ENCODE measurements at places on chromosomes 1 and 21.

- no peak overlapping the region for H3K27ac ChIP-seq
- peaks cover 6% of the 10 kb centered on the region for H3K4me1 ChIP-seq
- H3K36me3 ChIP-seq = peaks cover 4% of the 10 kb centered on the region
- DNase-seq = no peak
- no peaks in the 10 kb centered on the region for H3K27me3 ChIP-seq
Observed at GRCh38 chr1:83931658-83932253, 67.2 kb downstream of the TTLL7 start.

DNA sequence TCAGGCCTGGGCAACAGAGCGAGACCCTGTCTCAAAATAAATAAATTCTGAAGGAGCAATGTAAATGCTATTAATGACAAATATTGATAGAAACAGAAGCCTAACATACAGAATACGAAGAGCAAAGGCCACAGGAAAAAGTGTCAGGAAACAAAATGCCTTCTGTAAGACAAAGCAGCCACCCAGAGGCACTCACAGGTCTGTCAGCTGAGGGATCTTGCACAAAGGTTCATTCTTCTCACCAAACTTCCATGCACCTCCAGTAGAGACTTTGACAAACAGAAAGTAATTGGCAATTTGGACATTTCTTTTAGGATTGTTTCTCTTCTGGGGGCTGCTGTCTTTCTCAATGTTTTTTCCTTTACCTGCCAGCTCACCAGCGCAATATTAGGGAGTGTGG lies 1.2 kb upstream of the ALDH9A1 start:
- DNase-seq = no peak
- no peak overlapping the region for H3K27ac ChIP-seq
- peaks cover 9% of the 10 kb centered on the region for H3K27me3 ChIP-seq

DNA sequence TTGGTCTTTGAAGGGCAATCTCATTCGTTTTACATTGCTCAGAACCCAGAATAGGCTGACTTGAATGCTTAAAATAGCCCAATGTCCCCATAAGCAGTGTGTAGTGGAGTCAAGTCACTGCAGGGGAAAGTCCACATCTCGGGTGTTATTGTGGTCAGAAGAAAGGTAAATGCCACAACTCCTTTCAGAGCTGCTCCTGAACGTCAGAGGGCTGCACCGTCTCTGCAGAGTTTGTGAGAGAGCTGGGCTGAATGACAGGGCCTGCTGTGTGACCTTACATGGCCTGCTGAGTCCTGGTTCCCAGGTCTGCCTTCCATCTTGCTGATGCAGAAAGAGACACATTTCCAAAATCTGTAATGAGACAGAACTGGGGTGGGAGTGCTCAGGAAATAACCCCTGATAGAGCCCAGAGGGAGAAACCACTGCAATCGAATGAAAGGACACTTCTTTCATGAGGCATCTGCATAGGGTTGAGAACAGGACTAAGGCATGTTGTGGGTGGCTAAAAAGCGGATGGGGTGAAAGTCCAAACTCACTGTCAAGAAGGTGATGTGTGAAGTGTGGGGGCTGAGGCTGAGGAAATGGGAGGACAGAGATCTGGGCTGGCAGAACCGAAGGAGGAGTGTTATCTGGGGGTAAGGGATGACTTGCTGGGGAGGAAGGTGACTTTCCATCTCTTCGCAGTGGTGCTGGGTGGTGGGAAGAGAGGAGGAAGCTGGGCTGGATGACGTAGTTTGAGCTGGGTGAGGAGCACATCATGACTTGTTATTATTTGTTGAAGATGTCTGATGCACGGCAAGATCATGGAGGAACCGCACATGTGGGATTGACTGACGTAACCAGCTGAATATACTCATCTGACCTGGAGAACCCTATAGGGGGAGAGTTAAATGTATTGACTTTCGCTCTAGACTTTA lies 33.7 kb downstream of the XCL2 start:
- H3K4me3 ChIP-seq = no peak overlapping the region
- no peaks in the 10 kb centered on the region for H3K36me3 ChIP-seq
- no peak for DNase-seq

- no peak for DNase-seq
- H3K27me3 ChIP-seq = peaks cover 3% of the 10 kb centered on the region
- peaks cover 1% of the 10 kb centered on the region for H3K4me1 ChIP-seq
- no peak overlapping the region for H3K4me3 ChIP-seq
Observed at GRCh38 chr1:162856260-162856659, 4.7 kb downstream of the CCDC190 start.

- H3K27me3 ChIP-seq = no peaks in the 10 kb centered on the region
- H3K4me1 ChIP-seq = no peaks in the 10 kb centered on the region
- no peak for DNase-seq
- H3K4me3 ChIP-seq = no peak overlapping the region
- H3K27ac ChIP-seq = no peak overlapping the region
- H3K36me3 ChIP-seq = peaks cover 4% of the 10 kb centered on the region
Observed at GRCh38 chr1:228268881-228269265, 61.0 kb downstream of the OBSCN start.

- no peak overlapping the region for H3K27ac ChIP-seq
- no peak overlapping the region for H3K4me3 ChIP-seq
- H3K27me3 ChIP-seq = no peaks in the 10 kb centered on the region
Observed at GRCh38 chr1:98706173-98706843, 44.8 kb downstream of the SNX7 start.

GRCh38 chr1:99676876-99677275 lies 31.0 kb downstream of the PALMD start:
- H3K36me3 ChIP-seq = no peaks in the 10 kb centered on the region
- peaks cover 56% of the 10 kb centered on the region for H3K4me1 ChIP-seq
- H3K27ac ChIP-seq = no peak overlapping the region
- no peak overlapping the region for H3K4me3 ChIP-seq

DNA sequence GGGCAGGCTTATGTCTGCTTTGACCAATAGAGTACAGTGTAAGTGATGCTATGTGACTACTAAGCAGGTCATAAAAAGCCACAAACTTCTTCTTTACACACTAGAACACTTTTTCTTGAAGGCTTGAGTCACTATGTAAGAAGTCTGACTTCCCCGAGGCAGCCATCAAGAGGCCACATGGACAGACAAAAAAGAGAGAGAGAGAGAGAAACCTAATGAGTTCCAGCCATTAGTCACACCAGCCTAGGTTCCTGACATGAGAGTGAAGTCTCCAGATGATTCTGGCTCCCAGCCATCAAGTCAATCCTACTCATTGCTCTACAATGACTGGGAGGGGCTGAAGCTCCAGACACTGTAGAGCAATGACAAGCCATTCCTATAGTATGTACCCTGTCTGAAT lies 101.4 kb downstream of the LHX9 start:
- peak overlapping the region; percentile 4 for H3K27ac ChIP-seq
- H3K36me3 ChIP-seq = no peaks in the 10 kb centered on the region
- peaks cover 6% of the 10 kb centered on the region for H3K27me3 ChIP-seq

DNA sequence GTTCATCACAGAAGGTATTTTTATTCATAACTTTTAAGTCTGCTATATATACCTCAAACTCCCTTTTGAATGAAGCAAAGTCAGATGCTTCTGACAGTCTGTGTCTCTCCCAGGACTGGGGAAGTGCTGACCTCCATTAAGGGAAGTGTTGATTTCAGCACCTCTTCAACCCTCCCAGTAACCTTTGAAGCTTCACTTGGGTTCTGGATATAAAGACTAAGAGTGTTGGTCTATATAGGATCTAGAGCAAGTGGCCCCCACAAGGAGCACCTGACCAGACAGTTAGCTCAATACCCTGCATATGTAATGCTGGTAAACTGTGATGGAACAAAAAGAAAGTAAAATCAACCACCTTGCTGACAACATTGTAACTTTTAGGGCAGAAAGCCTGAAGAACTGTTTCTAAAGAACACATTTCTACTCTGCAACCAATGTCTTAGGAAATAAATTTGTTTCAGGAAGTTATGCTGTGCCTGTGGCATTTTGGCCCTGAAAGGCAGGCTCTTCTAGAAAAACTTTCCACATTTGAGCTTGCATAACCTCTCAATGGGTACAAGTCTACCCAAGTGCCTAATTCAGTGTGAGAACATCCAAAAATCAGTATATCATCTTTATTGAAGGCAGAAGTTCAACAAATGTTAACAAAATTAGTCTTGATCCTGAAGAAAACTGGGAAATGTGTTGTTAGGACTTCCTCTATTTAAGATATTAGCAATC lies 865 bp upstream of the PTPN22 start:
- no peak overlapping the region for H3K27ac ChIP-seq
- DNase-seq = no peak
- H3K36me3 ChIP-seq = no peaks in the 10 kb centered on the region
- no peaks in the 10 kb centered on the region for H3K4me1 ChIP-seq
- H3K4me3 ChIP-seq = no peak overlapping the region

DNA sequence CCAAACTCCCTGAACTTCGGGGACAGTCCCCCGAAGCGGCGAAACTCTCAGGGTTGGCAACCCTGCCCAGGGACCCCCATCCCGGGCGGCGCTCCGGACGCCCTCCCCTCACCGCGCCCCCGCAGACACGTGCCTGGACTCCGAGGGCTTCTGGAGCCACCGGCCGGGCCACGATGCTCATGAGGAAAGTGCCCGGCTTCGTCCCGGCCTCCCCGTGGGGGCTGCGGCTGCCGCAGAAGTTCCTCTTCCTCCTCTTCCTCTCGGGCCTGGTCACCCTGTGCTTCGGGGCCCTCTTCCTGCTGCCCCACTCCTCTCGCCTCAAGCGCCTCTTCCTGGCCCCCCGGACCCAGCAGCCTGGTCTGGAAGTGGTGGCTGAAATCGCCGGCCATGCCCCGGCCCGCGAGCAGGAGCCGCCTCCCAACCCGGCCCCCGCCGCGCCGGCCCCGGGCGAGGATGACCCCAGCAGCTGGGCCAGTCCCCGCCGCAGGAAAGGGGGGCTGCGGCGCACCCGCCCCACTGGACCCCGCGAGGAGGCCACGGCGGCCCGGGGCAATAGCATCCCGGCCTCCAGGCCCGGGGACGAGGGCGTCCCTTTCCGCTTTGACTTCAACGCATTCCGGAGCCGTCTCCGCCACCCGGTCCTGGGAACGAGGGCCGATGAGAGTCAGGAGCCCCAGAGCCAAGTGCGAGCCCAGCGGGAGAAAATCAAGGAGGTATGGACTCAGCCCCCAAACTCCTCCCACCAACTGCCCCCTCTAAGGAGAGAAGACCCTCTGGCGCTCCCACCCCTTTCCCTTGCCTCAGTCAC lies 1.2 kb downstream of the MAN1C1 start:
- H3K27ac ChIP-seq = peak overlapping the region; percentile 52
- peaks cover 19% of the 10 kb centered on the region for H3K4me1 ChIP-seq
- H3K36me3 ChIP-seq = no peaks in the 10 kb centered on the region
- peak overlapping the region; percentile 88 for H3K4me3 ChIP-seq
- H3K27me3 ChIP-seq = peaks cover 65% of the 10 kb centered on the region
- DNase-seq = no peak

GRCh38 chr1:185419718-185420117 lies 102.7 kb upstream of the IVNS1ABP start:
- no peaks in the 10 kb centered on the region for H3K4me1 ChIP-seq
- no peak overlapping the region for H3K4me3 ChIP-seq
- no peaks in the 10 kb centered on the region for H3K27me3 ChIP-seq
- H3K27ac ChIP-seq = no peak overlapping the region
- no peaks in the 10 kb centered on the region for H3K36me3 ChIP-seq

DNA sequence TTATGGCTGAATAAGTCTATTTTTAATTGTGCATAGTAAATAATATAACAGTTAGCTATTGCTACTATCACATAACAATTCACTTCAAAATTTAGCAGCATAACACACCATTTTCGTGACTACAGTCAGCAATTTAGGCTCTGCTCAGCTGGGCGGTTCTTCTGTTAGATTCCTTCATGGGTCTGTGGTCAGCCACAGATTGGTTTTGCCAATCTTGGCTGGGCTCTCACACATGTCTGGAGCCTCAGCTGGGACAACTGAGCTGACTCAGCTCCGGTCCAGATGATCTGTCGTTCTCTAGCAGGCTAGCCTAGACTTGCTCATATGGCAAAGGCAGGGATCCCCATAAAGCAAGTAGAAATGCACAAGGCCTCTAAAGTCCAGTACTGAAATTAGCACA lies 15.1 kb upstream of the CDC42BPA start:
- H3K36me3 ChIP-seq = no peaks in the 10 kb centered on the region
- H3K27ac ChIP-seq = no peak overlapping the region
- DNase-seq = no peak
- peaks cover 4% of the 10 kb centered on the region for H3K27me3 ChIP-seq
- H3K4me3 ChIP-seq = no peak overlapping the region
- H3K4me1 ChIP-seq = no peaks in the 10 kb centered on the region

GRCh38 chr1:16905110-16905867 lies 9.5 kb downstream of the RNU1-2 start:
- H3K4me1 ChIP-seq = peaks cover 25% of the 10 kb centered on the region
- no peak overlapping the region for H3K27ac ChIP-seq
- H3K27me3 ChIP-seq = no peaks in the 10 kb centered on the region
- H3K4me3 ChIP-seq = no peak overlapping the region
- no peak for DNase-seq

- H3K4me3 ChIP-seq = no peak overlapping the region
- no peaks in the 10 kb centered on the region for H3K36me3 ChIP-seq
- H3K27ac ChIP-seq = no peak overlapping the region
- no peak for DNase-seq
- no peaks in the 10 kb centered on the region for H3K27me3 ChIP-seq
Observed at GRCh38 chr1:114549137-114549536, 32.3 kb downstream of the BCAS2 start.

DNA sequence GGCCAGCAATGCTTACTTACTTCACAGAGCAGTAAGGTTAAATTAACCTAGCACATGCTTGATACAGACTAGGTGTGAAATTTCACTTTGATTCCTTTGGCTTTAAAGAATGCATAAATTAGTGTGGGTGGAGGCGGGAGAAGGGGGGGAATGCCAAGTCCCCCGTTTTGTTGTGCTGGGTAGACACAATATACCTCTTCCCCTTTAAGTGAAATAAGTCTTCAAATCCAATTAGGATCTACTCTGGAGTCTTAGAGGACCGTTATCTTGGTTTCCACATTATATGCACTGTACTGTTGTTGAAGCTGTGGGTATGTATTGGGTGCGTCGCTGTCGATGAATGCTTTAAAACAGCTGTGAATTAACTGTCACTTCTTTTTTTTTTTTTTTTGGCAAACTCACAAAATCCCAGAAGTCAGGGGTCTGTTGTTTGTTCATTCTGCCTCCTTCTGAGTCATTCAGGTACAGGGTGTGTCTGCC lies 1.6 kb upstream of the S1PR1 start:
- peaks cover 75% of the 10 kb centered on the region for H3K27me3 ChIP-seq
- no peak for DNase-seq
- no peaks in the 10 kb centered on the region for H3K36me3 ChIP-seq

DNA sequence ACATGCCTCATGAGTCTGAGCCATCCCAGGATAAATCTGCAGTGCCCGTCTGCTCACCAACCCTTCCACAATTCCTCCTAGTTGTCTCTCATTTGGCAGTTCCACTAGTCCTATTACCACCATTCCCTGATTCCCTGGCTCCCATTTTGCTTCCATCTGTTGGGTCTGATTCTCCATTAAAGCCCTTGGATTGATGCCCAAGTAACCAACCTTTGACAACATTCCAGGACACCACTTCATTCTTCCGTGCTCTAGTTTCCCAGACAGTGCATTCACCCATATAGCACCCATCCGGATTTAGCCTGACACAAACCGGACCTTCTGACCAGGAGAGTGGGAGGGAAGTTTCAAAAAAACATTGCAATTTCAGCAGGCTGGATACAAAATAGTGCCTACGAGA lies 189.4 kb upstream of the PALMD start:
- no peak overlapping the region for H3K27ac ChIP-seq
- no peaks in the 10 kb centered on the region for H3K27me3 ChIP-seq
- no peaks in the 10 kb centered on the region for H3K36me3 ChIP-seq
- no peaks in the 10 kb centered on the region for H3K4me1 ChIP-seq
- no peak overlapping the region for H3K4me3 ChIP-seq

- no peaks in the 10 kb centered on the region for H3K27me3 ChIP-seq
- H3K36me3 ChIP-seq = peaks cover 31% of the 10 kb centered on the region
- peaks cover 13% of the 10 kb centered on the region for H3K4me1 ChIP-seq
- H3K4me3 ChIP-seq = no peak overlapping the region
- no peak overlapping the region for H3K27ac ChIP-seq
- DNase-seq = no peak
Observed at GRCh38 chr1:232472485-232473041, 157.4 kb downstream of the SIPA1L2 start.

Data from type B pancreatic cell (in vitro differentiated cells).